ENCODE measurements at places on chromosomes 7 and 10.

GRCh38 chr10:62610649-62611229, 193.8 kb upstream of the ADO start:
- no peak for DNase-seq

DNA sequence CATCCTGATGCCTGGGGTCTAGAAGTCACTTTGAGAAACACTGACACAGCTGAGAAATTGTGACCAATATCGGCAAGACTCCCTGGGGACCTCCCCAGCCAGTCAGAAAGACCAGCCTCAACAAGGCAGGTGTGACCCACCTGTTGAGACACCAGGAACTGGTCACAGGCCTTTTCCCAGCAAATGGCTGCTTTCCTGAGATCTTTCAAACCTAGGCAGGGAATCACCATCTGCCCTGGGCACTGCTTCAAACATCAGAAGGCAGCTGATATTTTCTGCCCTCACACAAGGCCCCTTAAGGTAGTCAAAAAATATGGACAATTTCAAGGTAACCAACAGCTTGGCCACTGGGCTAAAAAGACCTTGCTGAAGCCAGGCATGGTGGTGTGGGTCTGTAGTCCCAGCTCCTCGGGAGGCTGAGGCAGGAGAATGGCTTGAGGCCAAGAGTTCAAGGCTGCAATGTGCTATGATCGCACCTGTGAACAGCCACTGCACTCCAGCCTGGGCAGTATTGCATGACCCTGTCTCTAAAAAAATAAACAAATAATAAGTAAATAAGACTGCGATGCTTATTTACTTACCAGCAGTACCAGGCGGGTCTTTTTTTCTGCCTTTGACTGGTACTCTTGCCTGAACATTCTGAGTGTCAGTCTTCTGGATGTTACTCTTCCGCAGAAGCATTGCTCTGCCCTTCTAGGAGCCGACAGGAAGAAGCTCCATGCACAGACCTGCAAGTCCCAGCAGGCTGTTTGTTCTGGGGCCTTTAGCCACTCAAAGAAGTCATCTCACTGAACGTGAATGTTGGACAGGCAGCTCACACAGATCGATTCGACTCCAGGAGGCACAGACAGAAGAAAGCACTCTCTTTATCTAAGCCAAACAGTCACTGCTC, 59.7 kb downstream of the SORBS1 start:
- no peak for DNase-seq

DNA sequence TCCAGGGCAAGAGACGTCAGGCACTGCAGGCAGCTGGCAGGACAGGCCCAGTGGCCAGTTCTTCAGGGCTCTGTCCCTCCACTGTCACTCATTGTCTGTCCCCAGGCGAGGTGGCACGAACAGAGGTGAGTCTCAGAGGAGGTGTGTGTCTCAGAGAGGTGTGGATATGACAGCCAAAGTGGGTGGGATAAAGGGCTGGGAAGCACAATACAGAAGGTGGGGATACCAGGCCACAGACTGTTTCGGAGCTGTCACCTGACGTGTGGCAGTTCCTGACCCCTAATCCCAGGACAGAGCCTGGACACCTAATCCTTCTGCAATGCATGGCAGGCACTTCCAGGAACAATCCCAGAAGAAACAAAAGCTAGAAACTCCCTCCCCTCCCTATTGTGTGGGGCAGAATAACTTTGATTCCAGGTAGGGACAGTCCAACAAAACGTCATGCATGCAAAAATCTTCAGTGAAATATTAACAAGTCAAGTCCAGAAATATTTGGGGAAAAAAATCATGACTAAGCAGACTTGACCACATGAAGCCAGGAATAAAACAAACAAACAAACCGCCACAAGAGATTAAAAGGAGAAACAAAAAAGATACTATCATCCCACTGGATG, 11.6 kb downstream of the KLRG2 start:
- DNase-seq, result no peak

- DNase-seq, result no peak
These were observed 26.6 kb downstream of the DIP2C start for GRCh38 chr10:662686-663465.

GRCh38 chr7:117284692-117285091, 38.2 kb downstream of the WNT2 start:
- DNase-seq, result no peak

- no peak for DNase-seq
These were observed 123.7 kb downstream of the MPP7 start for GRCh38 chr10:28179006-28179742.

DNA sequence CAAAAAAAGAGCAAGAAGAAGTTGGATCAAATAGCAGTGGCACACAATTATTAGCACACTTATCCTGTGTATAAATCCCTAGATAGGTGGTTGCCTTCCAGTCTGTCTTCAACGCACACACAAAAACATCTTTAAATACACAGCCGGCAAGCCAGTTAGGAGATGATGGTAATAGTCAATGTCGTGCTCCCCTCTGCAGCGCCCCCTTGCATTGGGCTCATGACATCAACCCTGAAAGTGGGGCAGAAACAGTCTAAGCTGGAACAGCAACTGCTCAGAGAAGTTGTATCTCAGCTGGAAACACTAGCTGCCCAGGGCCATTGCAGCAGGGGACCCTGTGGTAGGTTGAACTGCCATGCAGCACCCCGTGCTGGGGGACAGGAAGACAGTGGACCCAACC, 179.5 kb upstream of the YAE1 start:
- DNase-seq, result no peak

DNA sequence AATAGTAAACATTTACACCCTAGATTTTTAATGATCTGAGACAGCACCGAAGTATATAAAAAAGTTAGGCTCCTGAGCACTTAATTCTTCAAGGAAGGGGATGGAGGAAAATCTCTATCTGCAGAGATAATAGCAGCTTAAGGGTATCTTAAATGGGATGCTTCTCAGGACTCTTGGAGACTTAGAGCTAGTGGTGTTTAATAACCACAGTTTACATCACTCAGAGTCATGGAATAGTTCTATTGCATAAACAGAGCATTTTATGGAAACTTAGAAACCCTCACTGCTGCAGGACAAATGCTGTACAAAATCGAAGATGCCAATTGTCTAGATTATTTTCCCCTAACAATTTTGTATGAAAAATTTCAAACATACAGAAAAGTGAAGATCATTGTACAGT, 398.9 kb upstream of the GALNT17 start:
- DNase-seq, result no peak

- no peak for DNase-seq
These were observed 165.5 kb downstream of the SND1 start for GRCh38 chr7:127817466-127817865.

GRCh38 chr10:47371629-47372485, 12.2 kb downstream of the ZNF488 start:
- no peak for DNase-seq

GRCh38 chr7:147235645-147236382, 1119.2 kb downstream of the CNTNAP2 start:
- DNase-seq, result no peak

DNA sequence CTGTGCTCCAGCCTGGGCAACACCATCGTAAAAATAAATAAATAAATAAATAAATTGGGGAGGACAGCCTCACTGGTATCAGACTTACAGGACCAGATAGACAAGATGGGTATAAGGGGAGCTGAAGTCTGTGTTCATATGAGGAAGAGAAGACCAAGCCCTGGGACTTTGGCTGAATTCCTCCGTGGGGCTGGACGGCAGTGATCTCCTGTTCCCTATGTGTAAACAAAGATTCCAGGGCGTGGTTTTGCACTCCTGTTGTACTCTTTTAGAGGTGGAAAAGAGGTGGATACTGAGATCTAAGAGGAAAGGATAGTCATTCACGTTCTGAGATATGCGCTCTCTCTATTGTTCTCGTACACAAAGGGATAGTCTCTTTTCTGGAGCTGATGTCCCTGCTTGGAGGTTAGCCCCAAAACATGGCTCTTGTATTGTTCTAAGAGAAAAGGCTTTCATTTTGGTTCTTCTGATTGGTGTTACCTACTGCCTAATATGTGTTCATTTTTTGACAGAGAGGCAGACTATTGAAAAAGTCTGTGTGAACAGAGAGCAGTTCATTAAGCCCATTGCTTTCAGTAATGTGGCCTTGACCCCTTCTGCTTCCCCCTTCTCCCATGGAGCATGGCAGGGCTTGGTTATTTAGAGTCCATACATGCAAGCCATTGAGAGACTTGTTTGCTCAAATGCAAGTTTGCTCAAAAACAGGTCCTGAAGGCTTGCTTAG, 12.3 kb downstream of the KCTD7 start:
- no peak for DNase-seq

GRCh38 chr10:76444034-76444800, 1012.8 kb downstream of the LRMDA start:
- no peak for DNase-seq

- no peak for DNase-seq
These were observed 101.2 kb downstream of the DYNC2I1 start for GRCh38 chr7:158957510-158957906.

DNA sequence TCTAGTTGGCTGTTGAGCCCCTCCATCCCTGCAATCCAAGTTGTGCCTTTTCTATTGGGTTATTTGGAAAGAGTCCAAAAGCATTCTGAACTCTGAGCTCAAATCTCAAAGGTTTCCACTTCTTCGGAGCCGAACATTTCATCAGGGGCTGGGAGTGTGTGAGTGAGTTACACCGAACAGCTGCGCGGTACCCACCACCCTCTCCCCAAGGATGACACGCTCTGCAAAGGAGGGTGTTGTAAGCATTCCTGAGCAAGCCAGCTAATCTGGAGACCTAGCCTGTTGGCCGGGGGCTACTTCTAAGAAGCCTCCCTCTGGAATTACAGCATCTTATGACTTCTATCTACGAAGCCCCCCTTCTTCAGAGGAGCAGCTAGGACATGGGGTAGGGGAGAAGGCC, 270.5 kb downstream of the CREB5 start:
- DNase-seq, result no peak

- DNase-seq, result no peak
These were observed 46.8 kb downstream of the ERLIN1 start for GRCh38 chr10:100138921-100139496.

GRCh38 chr10:1665021-1665661, 72.2 kb downstream of the ADARB2 start:
- DNase-seq, result no peak

GRCh38 chr7:28645866-28646265, 233.5 kb downstream of the CREB5 start:
- DNase-seq, result no peak

- DNase-seq, result peak; percentile 8
These were observed 52.4 kb upstream of the ITGB1 start for GRCh38 chr10:33010132-33011037.

GRCh38 chr7:95493247-95493646, 7.5 kb downstream of the ASB4 start:
- DNase-seq, result no peak

GRCh38 chr7:15837306-15837950, 150.9 kb upstream of the MEOX2 start:
- no peak for DNase-seq

- no peak for DNase-seq
These were observed 339.8 kb downstream of the SEMA3D start for GRCh38 chr7:84847038-84847437.

- no peak for DNase-seq
These were observed 72.7 kb downstream of the SLC37A3 start for GRCh38 chr7:140325600-140325999.

DNA sequence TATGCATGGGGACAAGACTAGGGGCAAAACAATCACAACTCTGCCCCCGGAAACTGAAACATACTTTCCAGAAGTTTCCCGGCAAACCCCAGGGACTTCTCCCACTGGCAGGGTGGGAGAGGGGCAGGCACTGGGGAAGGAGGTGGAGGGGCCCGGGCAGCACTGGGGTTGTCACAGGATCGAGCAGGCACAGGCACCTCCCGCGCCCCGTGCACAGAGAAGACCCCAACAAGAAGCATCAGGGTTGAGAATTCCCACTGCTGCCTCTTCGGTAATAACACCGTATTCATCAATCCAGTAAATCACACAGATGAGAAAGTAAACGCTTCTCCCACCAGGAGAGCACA, 490.5 kb downstream of the PTPRN2 start:
- DNase-seq, result no peak

DNA sequence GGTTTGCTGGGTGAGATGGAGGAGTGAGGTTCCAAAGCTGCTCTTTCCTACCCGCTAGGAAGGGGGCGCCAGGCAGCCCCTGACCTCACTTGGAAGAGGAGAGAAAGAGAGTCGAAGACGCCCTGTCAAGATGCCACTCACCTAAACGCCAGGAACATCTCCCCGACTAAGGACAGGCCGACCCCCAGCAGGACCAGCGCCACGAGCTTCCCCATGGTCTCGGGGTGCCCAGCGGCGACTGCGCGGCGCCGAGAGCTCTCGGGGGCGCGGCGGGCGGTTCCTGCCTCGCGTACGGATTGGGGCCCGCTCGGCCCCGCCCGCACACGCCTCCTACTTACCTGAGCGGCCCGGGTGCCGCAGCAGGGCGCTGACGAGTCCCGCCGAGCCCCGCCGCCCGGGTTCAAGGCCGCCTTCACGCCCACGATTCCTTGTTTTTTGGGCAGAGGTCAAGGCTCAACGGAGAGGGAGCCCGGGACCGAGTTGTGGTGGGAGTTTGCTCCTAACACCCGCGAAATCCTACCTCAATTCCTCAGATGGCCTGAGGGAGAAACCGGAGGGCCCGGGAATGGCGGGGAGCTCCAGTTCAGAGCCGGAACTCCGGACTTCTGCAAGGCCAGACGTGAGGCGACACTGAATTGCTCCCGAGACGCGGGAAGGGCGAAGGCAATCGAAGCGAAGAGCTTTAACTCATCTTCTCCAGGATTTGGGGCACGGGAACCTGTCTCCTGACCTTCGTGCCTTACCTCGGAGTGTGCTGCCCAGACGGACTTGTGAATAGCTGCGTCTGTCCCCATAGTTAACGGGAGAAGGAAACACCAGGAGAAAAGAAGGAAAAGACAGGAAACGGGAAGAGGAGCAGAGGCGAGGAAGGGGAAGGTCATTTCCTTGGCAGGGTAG, at the start of gene PON3:
TSS of gene PON3 (minus strand) at position 240 of the 897 bp plus-strand sequence. CDS start at position 215, 25 bp downstream.
- DNase-seq, result no peak

DNA sequence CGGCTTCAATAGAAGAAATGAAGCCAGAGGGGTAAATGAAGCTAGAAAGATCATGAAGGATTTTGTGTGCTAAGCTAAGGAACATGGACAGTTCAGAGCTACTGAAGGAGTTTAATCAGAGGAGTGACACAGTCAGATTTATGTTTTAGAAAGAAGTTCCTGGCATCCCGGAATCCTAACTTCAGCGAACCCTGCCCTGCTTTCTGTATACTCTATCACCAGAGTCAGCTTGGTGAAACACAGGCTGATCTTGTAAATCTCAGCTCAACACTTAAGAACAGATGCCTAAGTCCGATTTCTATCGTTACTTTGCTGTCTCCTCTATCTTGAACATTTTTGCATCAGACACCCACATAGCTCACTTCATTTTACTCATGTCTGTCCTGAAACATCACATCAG, 9.1 kb downstream of the AHR start:
- DNase-seq, result no peak

DNA sequence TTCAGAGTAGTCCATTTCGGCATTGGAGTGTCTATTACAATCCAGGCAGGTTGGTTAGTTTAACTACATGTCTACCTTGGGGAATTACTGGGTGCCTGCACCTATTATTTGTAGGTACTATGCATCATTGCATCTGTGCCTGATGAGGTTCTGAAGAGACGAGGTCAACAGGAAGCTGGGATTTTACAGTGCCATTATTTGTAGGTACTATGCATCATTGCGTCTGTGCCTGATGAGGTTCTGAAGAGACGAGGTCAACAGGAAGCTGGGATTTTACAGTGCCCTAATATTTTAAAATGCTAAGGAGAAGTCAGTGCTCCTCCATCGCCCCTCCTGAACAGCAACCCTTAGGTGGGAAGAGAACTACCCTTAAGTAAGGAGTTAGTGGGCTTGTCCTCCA, 41.7 kb downstream of the NPY start:
- no peak for DNase-seq

- no peak for DNase-seq
These were observed 103.4 kb upstream of the GLI3 start for GRCh38 chr7:42340436-42340835.

GRCh38 chr10:80136134-80136571, 3.6 kb downstream of the PLAC9 start:
- peak; percentile 30 for DNase-seq
